T-cell (primary cell): ENCODE measurements at places on chromosomes 7 and 10. TPM values are rescaled to one million over a fixed set of nuclear protein-coding genes. Genes with fewer than 3 reads are reported as not detected.

DNA sequence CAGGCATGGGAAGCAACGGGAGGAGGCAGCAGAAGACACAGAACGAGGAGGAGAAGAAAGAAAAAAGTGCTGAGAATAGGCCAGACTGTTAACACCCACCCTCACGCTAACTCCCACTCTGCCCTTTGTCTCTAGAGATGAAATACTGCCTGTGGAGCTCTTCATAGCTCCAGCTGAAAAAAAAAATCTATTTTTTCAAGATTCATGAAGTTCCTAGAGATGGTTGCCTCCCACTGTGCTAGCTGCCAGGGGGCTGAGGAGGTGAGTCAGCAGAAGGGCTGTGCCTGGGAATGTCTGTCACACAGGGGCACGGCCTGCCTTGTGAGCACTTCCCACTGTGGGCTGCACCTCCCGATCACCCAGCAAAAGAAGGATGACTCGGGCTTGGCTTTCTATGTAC lies 144.5 kb downstream of the RNF216 start:
- DNase-seq = no peak

DNA sequence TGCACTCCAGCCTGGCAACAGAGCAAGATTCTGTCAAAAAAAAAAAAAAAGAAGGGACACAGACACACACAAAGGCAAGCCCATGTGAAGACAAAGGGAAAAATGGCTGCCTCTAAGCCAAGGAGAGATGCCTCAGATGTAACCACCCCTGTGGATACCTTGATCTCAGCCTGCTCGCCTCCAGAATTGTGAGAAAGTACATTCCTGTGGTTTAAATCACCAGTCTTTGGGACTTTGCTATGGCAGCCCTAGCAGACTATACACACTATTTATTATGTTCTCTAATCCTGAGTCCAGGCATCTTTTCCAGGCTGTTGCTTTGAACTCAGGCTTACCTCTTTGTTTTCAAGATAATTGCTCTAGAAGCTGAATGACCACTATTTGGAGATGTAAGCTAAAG lies 494.3 kb downstream of the GALNT17 start:
- no peak for DNase-seq

GRCh38 chr7:67453580-67454380 lies 457.1 kb downstream of the TYW1 start:
- no peak for DNase-seq

GRCh38 chr10:89470628-89471027 lies 56.3 kb downstream of the IFIT5 start:
- no peak for DNase-seq

GRCh38 chr7:82445271-82445670 lies 1.7 kb upstream of the CACNA2D1 start:
- no peak for DNase-seq

GRCh38 chr7:29894256-29894655 lies 87.9 kb downstream of the WIPF3 start:
- DNase-seq = no peak

Gene PSTK
- total RNA-seq = 12.1 TPM

Gene PTN
- not detected for total RNA-seq

GRCh38 chr10:122713091-122713885 lies 13.6 kb upstream of the C10orf120 start:
- DNase-seq = no peak
